ELR (cell line): ENCODE measurements at places on chromosomes 1 and 21.

- DNase-seq: no peak
Observed at GRCh38 chr1:49351768-49352167, 575.1 kb upstream of the BEND5 start.

DNA sequence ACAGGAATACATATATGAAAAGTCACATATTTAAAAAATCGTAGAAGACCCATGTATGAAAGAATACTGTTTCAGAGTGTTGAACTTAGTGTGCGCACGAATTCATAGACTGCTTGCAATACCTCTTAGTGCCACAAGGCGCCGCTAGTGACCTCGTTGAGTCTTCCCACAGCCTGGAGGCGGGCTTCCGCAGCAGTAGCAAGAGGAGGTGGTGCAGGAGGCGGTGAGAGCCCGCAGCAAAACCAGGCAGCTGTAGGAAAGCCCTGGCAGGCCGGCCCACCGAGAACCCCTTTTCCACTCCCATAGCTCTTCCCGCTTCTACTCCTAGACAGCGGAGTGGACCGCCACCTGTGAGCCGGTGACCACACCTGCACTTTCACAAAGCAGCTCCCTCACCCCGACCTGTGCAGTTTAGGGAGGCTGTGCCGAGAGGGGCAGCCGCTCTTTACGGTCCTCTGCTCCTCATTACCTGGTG is 23.5 kb downstream of the MTARC1 start:
- peak; percentile 85 for DNase-seq

GRCh38 chr1:228408869-228409805 is 2.5 kb upstream of the TRIM11 start:
- no peak for DNase-seq

GRCh38 chr1:239677362-239677761 is 291.0 kb downstream of the CHRM3 start:
- DNase-seq: peak; percentile 65

DNA sequence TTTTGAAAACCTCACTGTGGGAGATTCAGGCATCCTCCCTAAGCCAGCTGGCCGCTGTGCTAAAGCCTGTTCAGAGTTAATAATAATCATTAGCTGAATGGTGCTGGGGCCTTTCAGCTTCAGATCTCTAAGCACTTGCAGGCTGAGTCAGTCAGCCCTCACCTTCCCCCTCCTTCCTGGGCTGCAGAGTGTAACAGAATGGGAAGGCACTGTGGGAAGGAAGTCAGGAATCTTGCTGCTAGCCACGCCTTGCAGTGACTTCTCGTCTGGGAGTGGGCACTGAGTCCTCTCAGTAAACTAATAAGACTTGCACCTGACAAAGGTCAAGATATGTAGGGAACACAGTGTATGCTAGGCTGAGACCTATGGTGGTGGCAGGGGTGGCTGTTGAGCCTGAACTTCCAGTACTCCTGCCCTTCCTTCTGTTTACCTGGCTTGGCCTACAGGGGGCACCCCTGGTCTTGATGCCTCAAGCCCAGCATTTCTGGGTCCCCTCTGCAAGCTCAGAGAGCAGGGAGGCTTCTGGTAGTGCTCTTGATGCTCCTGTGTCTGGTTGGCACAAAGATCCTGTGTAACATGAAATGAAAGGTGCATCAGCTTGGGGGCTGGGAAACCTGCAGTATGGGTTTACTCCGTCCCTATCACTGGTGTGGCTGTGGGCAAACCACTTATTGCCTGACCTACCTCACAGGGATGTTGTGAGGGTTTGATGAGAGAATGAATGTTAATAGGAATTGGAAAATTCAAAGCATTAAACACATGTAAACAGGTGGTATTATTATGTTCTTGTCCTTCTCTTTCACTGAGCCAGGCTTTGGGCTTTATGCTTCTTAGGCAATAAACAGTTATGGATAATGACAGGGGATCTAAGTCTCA is 6.0 kb downstream of the CYB561D1 start:
- peak; percentile 73 for DNase-seq

- no peak for DNase-seq
Observed at GRCh38 chr1:91621907-91622306, 121.3 kb downstream of the CDC7 start.

- no peak for DNase-seq
Observed at GRCh38 chr1:71857862-71858261, 424.5 kb downstream of the NEGR1 start.

DNA sequence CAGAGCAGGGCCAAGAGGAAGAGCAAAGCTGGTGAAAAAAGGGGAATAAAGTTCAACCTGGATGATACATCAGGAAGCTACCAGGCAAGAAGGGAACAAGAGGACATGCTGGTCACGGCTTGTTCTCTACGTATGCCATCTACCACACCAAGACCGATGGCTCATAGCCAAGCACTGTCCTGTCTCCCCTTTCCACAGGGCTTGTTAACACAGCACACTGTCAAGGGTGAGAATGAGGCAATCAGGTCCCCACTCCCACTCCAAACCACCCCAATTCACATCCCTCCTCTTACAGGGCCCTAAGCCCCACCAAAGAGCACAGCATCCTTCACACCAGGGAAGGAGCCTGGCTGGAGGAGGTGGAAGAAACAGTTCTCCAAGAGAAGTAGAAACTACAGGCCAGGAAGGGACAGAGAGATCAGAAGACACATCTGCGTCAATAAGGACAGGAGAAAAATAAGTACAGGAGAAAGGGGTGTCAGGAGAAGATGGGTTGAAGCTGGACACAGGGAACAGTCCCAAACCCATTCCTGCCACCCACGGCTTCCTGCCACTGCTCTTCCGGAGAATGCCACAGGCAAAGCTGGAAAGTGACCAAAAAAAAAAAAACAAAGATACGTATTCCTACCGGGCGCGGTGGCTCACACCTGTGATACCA is 923 bp upstream of the SHC1 start:
- peak; percentile 24 for DNase-seq

DNA sequence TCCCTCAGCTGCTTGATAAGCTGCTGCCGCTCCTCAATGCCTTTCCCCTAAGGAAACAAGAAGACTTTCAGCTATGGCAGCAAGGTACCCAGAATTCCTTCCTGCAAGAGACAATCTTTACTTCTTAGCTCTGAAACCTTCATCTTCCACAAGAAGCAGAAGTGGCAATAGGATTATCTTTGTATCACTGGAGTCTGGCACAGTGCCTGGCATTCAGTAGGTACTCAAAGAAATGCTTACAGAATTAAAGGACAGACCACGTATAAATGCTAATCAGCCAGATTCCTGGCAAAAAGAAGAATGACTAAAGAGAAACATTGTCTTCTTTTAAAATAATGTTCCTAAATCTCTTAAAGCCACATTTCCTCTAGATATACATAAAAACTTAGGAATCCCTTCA is 43.7 kb downstream of the SLC27A3 start:
- no peak for DNase-seq

DNA sequence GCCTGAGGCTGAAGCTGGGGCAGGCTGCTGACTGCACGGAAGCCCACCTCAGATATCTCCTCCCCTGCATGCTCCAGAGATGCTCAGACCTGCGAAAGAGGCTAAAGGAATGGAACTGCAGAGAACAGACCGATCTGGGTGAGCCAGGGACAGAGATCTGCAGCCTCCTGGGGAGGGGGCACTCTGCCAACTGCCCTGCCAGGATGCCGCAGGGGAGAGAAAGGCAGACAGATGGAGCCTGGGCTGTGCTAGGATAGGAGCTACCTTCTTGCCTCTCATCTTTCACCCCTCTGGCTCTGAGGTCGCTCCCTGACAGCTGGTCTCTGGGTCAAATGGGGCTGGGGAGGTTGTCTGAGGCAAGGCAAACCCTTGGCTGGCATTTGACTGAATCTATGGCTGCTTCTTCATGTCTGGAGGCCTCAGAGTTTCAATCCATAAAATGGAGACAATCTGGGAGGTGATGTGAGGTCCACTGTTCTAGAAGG is 238.2 kb downstream of the GRIK3 start:
- DNase-seq: no peak

DNA sequence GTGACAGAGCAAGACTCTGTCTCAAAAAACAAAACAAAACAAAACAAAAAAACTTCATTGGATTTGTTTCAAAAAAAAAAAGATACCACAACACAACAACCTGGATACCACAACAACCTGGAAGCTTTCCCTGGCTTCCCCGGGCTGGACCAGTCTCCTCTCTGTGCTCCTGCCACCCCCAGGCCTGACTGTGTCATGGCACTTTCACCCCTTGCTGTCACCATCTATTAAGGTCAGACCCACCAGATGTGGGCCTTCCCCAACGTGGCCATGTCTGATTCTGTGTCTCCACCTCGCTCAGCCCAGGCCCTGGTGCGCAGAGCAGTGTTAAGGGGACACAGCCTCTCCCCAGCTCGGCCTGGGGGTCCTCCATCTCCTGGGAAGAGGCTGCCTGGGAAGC is 28.3 kb upstream of the ACOT11 start:
- peak; percentile 27 for DNase-seq

- DNase-seq: no peak
Observed at GRCh38 chr21:26800001-26800400, 45.2 kb downstream of the ADAMTS1 start.

- no peak for DNase-seq
Observed at GRCh38 chr1:35316264-35316663, 47.8 kb downstream of the ZMYM4 start.
